ENCODE measurements at places on chromosomes 7 and 10. TPM values are rescaled to one million over a fixed set of nuclear protein-coding genes. Genes with fewer than 3 reads are reported as not detected.

DNA sequence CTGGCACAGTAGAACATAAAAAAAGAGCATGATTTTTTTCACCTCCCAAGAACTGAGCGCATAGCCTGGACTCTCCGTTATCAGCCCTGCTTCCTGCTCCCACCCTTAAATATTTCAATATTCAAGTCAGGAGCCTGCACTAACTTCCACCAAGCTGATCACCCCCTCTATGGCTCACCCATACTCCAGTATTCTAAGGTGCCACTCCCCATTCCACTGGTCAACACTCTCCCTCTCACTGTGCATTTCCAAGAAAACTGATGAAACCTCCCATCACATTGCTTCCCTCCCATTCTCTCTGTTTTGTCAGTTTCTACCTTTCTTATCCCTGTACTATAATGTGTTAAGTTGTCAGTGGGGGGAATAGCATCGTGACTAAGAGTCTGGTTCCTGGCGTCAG lies 95.0 kb upstream of the C7orf33 start:
- H3K27me3 ChIP-seq, result no peaks in the 10 kb centered on the region
- DNase-seq, result no peak
- H3K4me3 ChIP-seq, result no peak overlapping the region

GRCh38 chr7:23944131-23944530 lies 234.1 kb downstream of the STK31 start:
- H3K4me3 ChIP-seq, result no peak overlapping the region
- DNase-seq, result no peak
- no peaks in the 10 kb centered on the region for H3K4me1 ChIP-seq
- no peaks in the 10 kb centered on the region for H3K27me3 ChIP-seq

DNA sequence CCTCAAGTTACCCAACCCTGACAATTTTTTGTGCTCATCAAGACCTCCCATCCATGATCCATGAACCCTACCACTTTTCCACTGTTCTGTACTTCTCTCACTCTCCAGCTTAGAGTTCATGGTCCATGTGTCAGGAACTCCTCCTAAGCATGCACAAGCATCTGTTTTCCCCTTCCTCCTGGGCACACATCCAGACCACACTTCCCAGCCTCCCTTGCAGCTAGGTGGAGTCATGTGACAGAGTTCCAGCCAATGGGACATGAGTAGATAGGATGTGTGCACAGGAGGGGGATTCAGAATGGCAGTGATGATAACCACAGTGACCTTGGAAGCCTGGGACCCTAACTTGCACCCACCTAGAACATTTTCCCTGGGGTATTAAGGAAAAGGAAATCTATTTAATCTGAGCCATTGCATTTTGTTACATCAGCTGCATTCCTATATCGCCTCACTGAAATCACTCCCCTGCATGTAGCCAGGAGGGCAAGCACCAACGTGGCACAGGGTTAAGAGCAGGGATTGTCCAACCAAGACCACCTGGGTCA lies 9.6 kb upstream of the FRMPD2 start:
- no peaks in the 10 kb centered on the region for H3K4me1 ChIP-seq
- no peak for DNase-seq
- H3K4me3 ChIP-seq, result no peak overlapping the region
- H3K36me3 ChIP-seq, result no peaks in the 10 kb centered on the region
- H3K27me3 ChIP-seq, result peaks cover 2% of the 10 kb centered on the region

- DNase-seq, result no peak
- H3K27ac ChIP-seq, result no peak overlapping the region
- no peak overlapping the region for H3K4me3 ChIP-seq
- H3K36me3 ChIP-seq, result no peaks in the 10 kb centered on the region
- H3K4me1 ChIP-seq, result no peaks in the 10 kb centered on the region
Measured at GRCh38 chr7:155882596-155882995, 70.3 kb upstream of the SHH start.

DNA sequence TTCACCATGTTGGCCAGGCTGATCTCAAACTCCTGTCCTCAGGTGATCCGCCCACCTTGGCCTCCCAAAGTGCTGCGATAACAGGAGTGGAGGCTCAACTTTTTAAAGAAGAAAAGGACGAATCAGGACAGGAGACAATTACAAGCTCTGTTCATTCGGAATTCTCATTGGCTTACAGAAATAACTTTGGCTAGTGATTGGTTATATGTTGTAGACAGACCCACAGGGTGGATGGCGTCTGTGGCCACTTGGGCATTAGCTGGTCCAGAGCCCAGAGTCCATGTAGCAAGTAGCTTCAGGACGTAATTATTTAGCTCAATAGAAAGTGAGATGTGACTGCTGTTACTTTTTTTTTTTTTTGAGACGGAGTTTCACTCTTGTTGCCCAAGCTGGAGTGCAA lies 160.5 kb upstream of the TNRC18 start:
- no peak overlapping the region for H3K4me3 ChIP-seq
- DNase-seq, result no peak
- H3K27me3 ChIP-seq, result peaks cover 8% of the 10 kb centered on the region
- no peaks in the 10 kb centered on the region for H3K36me3 ChIP-seq

DNA sequence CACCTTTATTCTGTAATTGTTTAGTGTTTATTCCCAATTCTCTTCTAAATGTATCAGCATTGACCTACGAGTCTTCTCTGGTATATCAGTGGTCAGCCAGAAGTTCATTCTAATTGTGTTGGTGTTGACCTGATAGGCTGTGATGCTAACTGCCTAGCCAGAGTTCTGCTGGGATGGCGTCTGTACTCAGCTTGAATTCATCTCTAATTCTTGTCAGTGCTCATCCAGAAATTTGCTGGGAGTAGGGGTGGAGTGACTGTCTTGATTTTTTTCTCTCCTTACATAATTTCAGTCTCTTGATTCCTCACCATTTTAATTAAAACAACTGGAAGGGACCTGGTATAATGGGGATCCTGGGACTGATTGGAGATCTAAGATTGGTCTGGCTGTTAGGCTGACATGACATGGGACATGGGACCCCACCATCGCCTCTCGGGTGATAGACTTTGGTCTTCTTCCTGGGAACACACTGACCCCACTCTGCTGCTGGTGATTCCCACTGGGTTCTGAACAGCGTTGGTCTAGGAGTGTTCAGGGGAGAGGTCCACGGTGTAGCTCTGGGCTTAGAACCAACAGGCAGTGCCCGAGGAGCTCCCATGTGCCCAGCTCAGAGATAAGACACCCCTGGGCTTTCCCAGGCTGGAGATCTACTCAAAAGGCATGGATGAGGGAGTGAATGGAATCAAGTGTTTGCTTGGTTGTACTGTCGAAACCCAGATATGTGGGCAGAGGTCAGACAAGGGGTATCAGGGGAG lies 3.8 kb downstream of the NEURL1 start:
- H3K36me3 ChIP-seq, result no peaks in the 10 kb centered on the region
- H3K4me1 ChIP-seq, result no peaks in the 10 kb centered on the region
- peaks cover 4% of the 10 kb centered on the region for H3K27me3 ChIP-seq
- no peak overlapping the region for H3K27ac ChIP-seq
- no peak overlapping the region for H3K4me3 ChIP-seq

DNA sequence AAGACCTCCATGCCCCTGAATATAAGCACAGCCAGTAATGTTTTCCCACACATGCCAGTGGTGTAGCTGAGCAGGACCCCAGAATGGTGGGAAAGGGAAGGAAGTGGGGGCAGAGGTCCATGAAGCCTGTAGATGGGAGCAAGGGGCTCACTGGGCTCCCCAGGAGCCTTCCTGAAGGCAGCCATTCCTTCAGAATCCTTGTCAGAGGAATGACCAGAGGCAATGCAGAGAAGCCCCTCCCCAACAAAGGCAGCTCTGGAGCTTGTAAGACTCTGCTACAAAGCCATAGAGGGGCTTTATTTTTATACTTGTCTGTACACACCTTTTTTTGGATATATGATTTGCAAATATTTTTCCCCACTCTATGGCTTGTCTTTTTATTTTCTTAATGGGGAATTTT lies 165.0 kb upstream of the TCF7L2 start:
- no peaks in the 10 kb centered on the region for H3K4me1 ChIP-seq
- no peak for DNase-seq
- no peak overlapping the region for H3K4me3 ChIP-seq
- peak overlapping the region; percentile 68 for H3K27ac ChIP-seq
- H3K36me3 ChIP-seq, result no peaks in the 10 kb centered on the region

- H3K4me3 ChIP-seq, result no peak overlapping the region
- H3K36me3 ChIP-seq, result no peaks in the 10 kb centered on the region
- no peak overlapping the region for H3K27ac ChIP-seq
- no peak for DNase-seq
Measured at GRCh38 chr7:129617652-129618051, 6.1 kb downstream of the NRF1 start.

DNA sequence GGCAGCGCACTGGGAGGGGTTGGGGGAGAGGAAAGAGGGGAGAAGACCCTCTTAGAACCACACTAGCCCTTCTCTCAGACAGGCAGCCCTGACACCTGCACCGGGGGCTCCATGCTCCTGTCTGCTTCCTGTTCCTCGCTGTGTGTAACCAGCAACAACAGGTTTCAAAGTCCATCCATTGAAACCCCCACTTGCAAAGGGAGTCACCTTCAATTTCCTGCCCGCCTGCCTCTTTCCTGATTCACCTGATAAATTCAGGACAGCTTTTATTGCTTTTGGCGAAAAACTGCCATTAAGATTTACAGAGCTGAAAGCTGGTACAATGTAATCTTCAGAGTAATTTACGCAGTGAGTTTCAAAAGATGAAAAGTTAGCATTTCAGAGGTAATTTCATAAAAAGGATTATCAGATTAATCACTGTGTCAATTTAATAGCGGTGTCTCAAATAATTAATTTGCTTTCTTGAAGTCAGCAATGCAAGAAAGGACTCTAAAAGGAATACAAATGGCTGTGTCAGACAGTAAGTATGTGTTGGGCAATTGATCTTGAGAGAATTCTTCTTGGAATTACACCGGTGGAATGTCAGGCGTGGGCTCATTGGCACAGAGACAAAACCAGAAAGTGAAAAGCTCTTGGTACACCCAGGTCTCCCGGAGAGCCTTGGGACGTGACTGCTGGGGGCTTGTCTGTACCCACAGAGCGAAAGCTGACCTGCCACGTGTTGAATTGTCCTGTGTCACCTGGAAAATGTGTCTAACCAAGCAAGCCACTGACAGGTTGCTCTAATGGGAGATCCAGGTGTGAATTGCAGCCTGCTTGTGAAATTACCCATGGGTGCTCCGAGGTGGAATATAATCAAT lies 60.7 kb downstream of the TMEM209 start:
- DNase-seq, result peak; percentile 60
- no peaks in the 10 kb centered on the region for H3K27me3 ChIP-seq
- no peak overlapping the region for H3K4me3 ChIP-seq
- peaks cover 5% of the 10 kb centered on the region for H3K4me1 ChIP-seq
- peaks cover 28% of the 10 kb centered on the region for H3K36me3 ChIP-seq

GRCh38 chr10:123301077-123301857 lies 147.1 kb downstream of the BUB3 start:
- H3K4me1 ChIP-seq, result no peaks in the 10 kb centered on the region
- H3K27me3 ChIP-seq, result no peaks in the 10 kb centered on the region
- no peak for DNase-seq
- no peak overlapping the region for H3K27ac ChIP-seq
- H3K36me3 ChIP-seq, result no peaks in the 10 kb centered on the region
- no peak overlapping the region for H3K4me3 ChIP-seq

GRCh38 chr7:82247814-82248433 lies 195.7 kb downstream of the CACNA2D1 start:
- no peaks in the 10 kb centered on the region for H3K36me3 ChIP-seq
- DNase-seq, result peak; percentile 13
- H3K4me3 ChIP-seq, result no peak overlapping the region

GRCh38 chr7:1238931-1239802 lies 6.5 kb downstream of the UNCX start:
- no peak overlapping the region for H3K27ac ChIP-seq
- no peak for DNase-seq
- H3K4me1 ChIP-seq, result no peaks in the 10 kb centered on the region
- H3K36me3 ChIP-seq, result no peaks in the 10 kb centered on the region

GRCh38 chr7:84565345-84566074 lies 370.9 kb upstream of the SEMA3A start:
- no peaks in the 10 kb centered on the region for H3K4me1 ChIP-seq
- no peak overlapping the region for H3K27ac ChIP-seq
- H3K36me3 ChIP-seq, result no peaks in the 10 kb centered on the region
- H3K4me3 ChIP-seq, result no peak overlapping the region
- DNase-seq, result no peak

GRCh38 chr7:127751062-127751461 lies 99.1 kb downstream of the SND1 start:
- H3K27ac ChIP-seq, result no peak overlapping the region
- H3K4me1 ChIP-seq, result peaks cover 3% of the 10 kb centered on the region
- H3K4me3 ChIP-seq, result no peak overlapping the region
- no peaks in the 10 kb centered on the region for H3K27me3 ChIP-seq
- peaks cover 3% of the 10 kb centered on the region for H3K36me3 ChIP-seq

DNA sequence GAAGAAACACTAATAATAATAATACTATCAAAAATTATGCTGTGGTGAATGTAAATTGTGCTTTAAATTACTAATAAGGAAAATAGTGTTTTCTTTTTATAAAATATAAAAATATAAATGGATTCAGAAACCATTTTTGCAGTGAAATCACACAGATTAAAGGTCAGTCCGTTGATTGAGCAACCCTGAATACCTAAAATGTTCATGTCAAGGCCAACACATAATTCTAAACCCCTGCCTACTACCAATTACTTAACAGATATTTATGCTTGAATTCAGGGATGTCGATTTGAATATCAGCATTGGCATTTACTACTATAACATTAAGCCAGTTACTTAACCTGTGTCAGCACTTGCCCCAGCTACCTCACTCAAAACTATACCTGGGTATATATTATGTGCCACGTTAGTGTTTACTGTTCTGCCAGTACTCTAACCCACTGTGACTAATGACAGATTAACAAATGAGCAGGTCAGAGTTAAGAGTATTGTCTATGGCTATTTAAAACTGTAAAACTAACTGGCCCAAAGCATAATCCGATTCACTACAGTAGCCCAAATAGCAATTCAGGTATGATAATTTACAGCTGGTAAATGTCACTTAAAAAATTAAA lies 165.0 kb downstream of the KMT2E start:
- H3K27me3 ChIP-seq, result no peaks in the 10 kb centered on the region
- no peak overlapping the region for H3K27ac ChIP-seq
- no peaks in the 10 kb centered on the region for H3K4me1 ChIP-seq

DNA sequence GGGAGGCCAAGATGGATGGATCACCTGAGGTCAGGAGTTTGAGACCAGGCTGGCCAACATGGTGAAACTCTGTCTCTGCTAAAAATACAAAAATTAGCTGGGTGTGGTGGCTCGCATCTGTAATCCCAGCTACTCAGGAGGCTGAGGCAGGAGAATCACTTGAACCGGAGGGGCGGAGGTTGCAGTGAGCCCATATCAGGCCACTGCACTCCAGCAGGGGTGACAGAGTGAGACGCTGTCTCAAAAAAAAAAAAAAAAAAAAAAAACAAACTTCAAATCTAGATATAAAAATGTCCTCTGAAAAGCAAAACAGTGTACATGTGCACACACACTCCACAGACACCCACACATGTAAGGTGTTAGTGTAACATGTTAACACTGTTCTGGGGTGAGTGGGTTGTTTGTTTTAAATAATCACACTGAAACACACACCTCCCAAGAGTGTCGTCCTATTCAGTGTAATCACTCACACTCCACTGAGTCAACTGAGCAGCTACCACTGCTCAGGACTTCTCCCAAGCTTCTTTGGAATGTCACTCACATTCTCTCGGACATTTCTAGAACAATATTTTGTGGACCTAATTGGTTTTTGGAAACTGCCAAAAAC lies 12.8 kb upstream of the RGS10 start:
- H3K27ac ChIP-seq, result no peak overlapping the region
- H3K27me3 ChIP-seq, result no peaks in the 10 kb centered on the region
- H3K4me3 ChIP-seq, result no peak overlapping the region
- H3K36me3 ChIP-seq, result no peaks in the 10 kb centered on the region
- DNase-seq, result no peak

HOXA7 gene
- polyA plus RNA-seq, result 16.9 TPM

ODAD2 gene
- 0.04 TPM for polyA plus RNA-seq

NAMPT gene
- 61.4 TPM for polyA plus RNA-seq

AKR1E2 gene
- 1.8 TPM for polyA plus RNA-seq
